Activated T-helper 17 cell treated with anti-CD3 and anti-CD28 coated beads, Interleukin-2, amount 50 U/mL, for 72 hours (primary cell): ENCODE measurements at places on chromosomes 1 and 21. TPM values are rescaled to one million over a fixed set of nuclear protein-coding genes. Genes with fewer than 3 reads are reported as not detected.

The LINGO4 gene
- total RNA-seq: 4.0 TPM

The GBP5 gene
- total RNA-seq: 135 TPM

The FAM72D gene
- 11.0 TPM for total RNA-seq

The CA6 gene
- total RNA-seq: 0.78 TPM
